NB4 (cell line): ENCODE measurements at places on chromosomes 6 and 20.

- no peak for DNase-seq
These were observed 568.0 kb upstream of the MARCKS start for GRCh38 chr6:113289166-113289565.

DNA sequence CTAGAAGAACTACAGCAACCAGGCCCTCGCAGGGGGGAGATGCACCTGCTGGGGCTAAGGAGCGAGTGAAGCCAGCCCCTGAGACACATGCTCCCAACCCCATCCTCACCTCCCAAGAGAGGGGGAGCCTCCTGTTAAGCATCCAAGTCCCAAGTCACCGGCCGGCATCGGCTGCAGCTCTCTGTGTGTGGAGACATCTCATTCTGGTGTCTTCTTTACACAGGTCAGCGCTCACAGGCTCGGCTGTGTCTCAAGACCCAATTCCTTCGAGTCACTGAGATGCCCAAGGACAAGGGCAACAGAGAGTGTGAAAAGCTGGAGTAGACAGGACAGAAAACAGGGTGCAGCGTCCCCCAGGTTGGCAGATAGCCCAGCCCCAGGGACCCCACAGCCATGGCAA is 21.1 kb upstream of the MRGBP start:
- no peak for DNase-seq

- peak; percentile 92 for DNase-seq
These were observed 57.0 kb upstream of the CD93 start for GRCh38 chr20:23143098-23143497.

DNA sequence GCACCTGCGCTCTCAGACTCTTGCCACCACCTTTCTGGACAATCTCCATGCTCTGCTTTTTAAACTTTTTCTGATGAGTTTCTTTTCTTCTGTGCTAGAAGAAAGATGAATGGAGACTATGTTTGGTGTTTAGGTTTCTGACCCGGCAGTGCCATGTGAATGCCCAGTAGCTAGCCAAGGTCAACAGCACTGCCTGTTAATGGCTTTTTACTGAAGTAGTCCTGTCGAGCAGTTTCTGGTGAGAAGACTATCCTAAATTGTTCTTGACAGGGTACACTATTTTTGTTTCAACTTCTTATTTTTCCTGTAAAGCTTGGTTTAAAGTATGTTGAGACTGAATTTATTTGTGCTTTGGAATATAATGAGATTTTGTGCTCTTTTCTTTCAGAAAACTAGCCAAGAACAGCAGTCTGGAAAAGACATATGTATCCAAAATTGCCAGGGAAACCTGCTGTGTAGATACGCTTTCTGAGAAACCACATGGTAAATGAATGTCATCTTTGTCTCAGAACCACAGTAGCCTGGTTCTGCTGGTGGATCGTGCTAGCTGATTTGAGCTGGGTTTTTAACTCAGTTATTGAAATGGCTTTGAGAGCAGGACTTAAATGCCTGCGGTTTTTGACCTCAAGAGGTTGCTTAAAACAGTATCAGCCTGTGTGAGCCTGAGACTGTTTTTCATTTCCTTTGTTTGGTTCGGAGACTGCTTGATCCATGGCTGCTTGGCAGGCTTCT is 48.1 kb downstream of the KCNS1 start:
- peak; percentile 64 for DNase-seq

GRCh38 chr6:164200071-164200470 is 785.6 kb downstream of the QKI start:
- DNase-seq, result peak; percentile 29

DNA sequence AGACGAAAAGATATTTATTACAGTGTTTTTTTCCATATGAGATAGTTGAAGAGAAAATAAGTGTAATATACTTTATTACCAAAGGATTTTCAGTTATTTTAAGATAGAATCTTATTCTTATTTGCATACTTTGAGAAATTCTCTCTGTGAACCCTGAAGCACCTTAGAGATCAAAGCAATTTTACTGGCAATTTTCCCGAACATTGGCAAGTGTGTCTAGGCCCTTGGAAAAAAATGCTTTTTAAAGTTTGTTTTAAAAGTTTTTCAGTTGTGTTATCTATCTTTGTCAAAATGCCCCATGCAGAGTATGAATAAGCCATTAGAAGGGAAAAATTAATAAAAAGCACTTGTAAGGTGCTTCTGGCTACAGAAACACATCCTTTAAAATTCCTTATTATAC is 276.8 kb upstream of the HSF2 start:
- no peak for DNase-seq

GRCh38 chr6:161543684-161544309 is 269.9 kb upstream of the AGPAT4 start:
- DNase-seq, result no peak

DNA sequence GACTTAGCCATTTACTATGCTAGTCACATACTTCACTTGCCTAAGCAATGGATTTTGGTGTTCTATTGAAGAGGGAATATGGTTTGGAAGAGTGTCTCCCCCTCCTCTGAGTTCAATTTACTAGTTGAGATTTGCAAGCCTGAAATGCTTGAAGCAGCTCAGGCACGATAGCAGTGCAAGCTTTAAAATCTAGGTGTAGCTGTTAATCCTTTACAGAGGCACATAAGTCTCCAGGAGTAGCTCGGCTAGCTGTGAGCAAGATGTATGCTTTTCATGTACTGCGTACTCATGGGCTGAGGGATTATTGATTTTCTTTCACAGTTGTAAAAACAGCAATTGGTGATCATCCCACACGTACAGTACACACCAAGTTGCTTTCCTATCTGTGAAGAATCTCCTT is 726 bp downstream of the FLRT3 start:
- DNase-seq, result no peak

GRCh38 chr6:10791673-10792072 is 44.1 kb downstream of the TMEM14B start:
- no peak for DNase-seq

GRCh38 chr6:167965592-167966539 is 31.6 kb upstream of the KIF25 start:
- DNase-seq, result no peak

- DNase-seq, result no peak
These were observed 205.5 kb downstream of the TFAP2B start for GRCh38 chr6:51024126-51024525.

DNA sequence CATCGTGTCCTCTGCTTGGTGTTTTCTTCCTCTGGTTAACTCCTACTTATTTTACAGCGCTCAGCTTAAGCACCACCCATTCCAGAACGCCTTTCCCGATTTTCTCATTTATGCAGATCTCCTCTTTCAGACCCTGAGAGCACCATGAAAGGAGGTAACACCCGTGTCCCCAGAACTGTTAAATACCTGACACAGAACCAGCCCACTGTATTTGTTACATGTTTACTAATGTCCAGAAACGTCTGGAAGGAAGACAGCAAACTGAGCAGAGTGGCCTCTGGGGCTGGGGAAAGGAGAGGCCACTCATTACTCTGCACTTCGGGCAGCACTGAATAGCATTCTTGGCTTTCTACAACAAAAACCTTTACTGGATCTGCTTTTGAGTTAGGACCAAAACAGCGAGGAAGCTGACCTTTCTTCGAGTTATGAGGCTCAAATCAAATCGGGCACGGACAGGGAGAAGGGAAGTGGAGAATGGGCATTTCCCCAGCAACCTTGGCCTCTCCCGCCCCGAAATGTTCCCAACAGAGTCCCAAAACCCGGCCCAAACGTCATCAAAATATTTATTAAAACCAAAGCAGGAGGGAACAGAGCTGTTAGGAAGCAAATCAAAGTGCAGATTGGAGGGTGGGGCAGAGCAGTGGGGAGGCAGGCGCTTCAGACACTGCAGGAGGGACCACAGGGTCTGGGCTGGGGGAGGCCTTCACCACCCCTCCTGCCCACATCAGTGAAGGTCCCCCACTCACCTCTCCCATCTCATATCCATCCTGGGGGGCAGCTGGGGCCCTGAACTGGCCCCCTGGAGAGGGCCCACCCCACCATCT is 1.1 kb upstream of the NECAB3 start:
- no peak for DNase-seq

- no peak for DNase-seq
These were observed 92.1 kb downstream of the CDH26 start for GRCh38 chr20:60050193-60050947.

- no peak for DNase-seq
These were observed 231.2 kb upstream of the FKBP1C start for GRCh38 chr6:62980093-62980492.

DNA sequence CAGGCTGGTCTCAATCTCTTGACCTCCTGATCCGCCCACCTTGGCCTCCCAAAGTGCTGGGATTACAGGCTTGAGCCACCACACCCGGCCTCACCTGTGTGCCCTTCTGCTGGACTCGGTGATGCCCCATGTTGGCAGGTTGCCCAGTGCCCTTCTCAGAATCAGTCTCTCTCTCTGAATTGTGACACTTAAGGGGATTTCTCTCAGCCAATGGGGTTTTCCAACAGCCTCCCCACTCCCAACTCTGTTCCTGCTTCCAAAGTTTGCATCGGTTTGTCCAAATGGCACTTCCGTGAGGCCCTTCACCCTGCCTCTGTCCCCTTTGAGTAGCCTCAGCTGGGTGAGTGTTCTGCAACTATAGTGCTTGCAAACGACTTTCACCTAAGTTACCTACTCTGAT is 3.1 kb upstream of the MRPS10 start:
- DNase-seq, result no peak

GRCh38 chr6:53979468-53980067 is 131.7 kb upstream of the MLIP start:
- peak; percentile 57 for DNase-seq

DNA sequence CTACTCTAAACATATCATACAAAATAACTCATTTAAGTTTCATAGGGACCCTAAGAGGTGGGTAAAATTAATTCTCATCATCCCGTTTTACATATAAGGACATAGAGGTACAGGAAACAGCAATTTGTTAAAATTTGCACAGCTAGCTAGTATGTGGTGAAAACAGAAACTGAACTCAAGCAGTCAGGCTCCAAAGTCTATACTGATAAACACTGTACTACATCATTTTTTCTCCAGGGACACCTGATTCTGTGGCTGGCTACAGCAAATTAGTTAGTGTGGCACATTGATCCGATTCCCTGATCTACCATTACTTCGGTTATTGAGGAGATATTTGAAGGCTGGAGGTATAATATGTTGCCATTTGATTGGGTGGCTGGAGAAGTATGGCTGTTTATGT is 36.2 kb upstream of the E2F3 start:
- no peak for DNase-seq

DNA sequence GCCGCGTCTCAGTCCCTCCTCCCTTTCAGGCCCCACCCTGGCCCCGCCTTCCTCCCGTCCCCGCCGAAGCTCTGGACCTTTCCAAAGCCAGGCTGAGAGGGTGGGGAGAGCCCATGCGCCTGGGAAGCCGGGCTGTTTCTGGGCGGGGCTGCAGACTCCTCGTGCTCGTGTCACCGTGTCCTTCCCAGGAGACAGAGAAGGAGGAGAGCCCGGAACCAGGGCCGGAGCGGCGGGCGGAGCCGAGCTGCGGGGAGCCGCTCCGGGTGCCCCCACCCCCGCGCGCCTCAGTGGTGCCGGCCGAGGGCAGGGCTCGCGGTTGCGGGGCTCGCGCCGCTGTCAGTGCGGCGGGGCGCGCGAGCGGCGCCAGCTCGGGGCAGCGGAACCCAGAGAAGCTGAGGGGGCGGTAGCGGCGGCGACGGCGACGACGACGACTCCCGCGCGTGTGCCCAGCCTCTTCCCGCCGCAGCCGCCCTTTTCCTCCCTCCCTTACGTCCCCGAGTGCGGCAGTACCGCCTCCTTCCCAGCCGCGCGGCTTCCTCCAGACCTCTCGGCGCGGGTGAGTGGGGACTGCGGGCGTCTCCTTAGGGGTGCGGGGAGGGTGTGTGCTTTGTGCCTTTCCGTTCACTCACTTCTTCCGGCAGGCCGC is at the start of gene RALY:
TSS of gene RALY (plus strand) at position 336 of the 646 bp plus-strand sequence. CDS start 78,164 bp downstream, outside the sequence.
- peak; percentile 99 for DNase-seq

DNA sequence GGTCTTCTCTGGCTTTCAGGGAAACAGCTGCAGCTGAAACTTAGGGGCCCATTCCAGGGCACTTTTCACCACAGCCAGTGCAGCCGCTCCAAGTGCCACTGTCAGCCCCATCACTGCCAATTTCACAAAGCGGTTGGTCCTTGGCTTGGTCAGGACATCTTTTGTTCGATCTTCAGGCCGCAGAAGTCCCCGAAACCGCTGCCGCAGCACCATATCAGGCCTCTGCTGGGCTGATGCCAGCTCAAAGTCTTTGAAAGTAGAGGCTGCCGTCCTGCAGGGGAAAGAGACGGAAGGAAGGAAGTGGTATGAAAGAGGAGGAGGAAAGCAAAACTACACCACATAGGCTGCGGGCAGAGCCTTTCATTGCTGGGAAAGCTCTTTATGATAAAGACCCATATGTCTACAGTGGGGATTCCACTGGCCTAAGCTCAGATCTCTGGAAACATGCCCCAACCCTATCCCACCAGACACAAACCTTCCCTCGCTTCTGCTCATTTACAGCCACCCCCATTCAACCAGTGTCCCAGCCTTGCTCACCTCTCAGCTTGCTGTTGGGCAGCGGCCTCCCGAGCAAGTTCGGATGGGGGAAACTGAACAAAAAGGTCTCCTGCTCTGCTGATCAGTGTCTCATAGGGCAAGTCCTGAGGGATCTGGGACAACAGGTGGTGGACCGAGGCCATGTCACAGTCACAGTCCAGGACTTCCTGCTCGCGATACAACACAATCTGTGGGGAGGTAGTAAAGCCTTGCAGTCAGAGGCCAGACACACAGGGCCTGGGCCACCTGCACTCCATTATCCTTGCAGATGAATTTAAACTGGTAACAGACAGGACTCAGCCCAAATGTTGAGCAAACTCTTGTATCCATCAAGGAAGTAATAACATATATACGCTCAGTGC is 23.5 kb downstream of the TBC1D20 start:
- no peak for DNase-seq

- no peak for DNase-seq
These were observed 35.5 kb downstream of the DTD1 start for GRCh38 chr20:18623156-18623910.

GRCh38 chr20:51587145-51587544 is 44.6 kb upstream of the NFATC2 start:
- no peak for DNase-seq

- no peak for DNase-seq
These were observed 16.4 kb downstream of the SYNJ2 start for GRCh38 chr6:157997893-157998608.

- DNase-seq, result peak; percentile 60
These were observed 198.8 kb upstream of the PREP start for GRCh38 chr6:105601541-105602236.

GRCh38 chr6:108563292-108563691 is 2.6 kb downstream of the FOXO3 start:
- no peak for DNase-seq

DNA sequence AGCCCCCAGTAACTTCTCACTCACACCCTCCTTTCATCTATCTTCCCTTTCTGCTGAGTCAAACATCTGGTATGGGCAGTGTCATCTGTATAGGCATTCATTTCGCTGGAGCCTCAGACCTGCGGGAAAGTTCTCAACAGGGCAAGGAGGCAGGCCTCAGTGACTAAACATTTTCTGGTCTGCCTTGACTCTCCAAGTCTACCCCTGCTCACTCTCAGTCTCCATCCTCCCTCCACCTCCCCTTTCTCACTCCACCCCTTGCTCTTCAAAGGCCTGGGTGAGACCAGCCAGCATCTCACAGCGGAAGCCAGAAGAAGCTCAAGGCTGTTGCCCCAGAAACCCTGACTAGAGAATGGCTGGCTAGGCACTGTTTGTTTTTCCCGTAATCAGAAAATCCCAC is 105.0 kb upstream of the BEND6 start:
- no peak for DNase-seq
